ENCODE measurements at places on chromosomes 5 and 9. TPM values are rescaled to one million over a fixed set of nuclear protein-coding genes. Genes with fewer than 3 reads are reported as not detected.

GRCh38 chr9:71920456-71921189 is 9.2 kb downstream of the C9orf85 start:
- no peak for DNase-seq
- H3K4me1 ChIP-seq, result no peaks in the 10 kb centered on the region
- no peaks in the 10 kb centered on the region for H3K36me3 ChIP-seq
- H3K27ac ChIP-seq, result no peak overlapping the region
- H3K4me3 ChIP-seq, result no peak overlapping the region

GRCh38 chr5:14640765-14641164 is 23.8 kb upstream of the OTULIN start:
- DNase-seq, result no peak
- H3K4me1 ChIP-seq, result no peaks in the 10 kb centered on the region
- peaks cover 5% of the 10 kb centered on the region for H3K27me3 ChIP-seq
- no peaks in the 10 kb centered on the region for H3K36me3 ChIP-seq

DNA sequence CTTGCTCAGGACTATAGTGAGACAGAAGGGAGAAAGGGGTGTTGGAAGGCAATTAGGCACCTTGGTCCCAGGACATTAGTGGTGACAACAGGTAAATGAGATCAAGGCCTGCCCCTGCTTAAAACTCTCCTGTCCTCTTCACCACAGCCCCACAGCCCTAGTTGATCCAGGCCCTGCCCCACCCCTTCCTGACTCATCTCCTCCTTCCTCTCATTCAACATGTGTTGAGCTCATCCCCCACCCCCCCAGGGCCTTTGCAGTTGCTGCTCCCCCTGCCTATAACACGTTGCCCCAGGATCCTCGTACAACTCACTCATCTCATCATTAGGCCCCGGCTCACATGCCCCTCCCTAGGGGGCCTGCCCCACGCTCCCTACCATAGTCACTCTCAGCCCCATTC is 66.8 kb downstream of the TSPAN17 start:
- H3K27me3 ChIP-seq, result peaks cover 91% of the 10 kb centered on the region
- no peak for DNase-seq
- H3K4me3 ChIP-seq, result no peak overlapping the region
- H3K27ac ChIP-seq, result no peak overlapping the region

DNA sequence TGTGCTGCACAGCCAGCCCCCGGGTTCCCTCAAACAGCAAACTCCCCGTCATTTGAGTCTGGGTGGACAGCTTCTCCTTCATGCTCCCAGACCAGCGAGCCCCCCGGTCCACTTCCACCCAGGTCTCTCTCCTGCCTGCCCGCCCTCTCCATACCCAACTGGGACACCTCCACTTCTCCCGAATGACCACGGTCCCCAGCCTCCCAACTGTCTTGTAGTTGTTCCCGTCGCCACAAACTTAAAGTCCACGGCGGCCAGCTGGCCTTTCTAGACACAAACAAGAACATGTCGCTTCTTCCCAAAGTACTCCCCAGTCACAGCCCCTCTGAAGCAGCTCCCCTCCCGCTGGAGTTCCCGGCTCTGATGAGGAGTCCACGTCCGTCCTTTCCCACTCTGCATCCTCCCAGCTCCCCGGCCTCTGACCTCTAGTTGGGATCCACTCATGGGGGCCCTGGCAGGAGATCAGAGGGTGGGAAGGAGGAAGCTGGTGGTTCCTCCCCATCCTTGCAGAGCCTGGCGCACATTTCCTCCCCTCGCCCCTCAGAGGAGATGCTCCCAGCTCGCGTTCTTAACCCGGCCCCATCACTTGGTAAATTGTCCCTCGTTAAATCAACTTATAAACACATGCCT is 24.1 kb upstream of the PPP1R26 start:
- no peak overlapping the region for H3K4me3 ChIP-seq
- no peaks in the 10 kb centered on the region for H3K27me3 ChIP-seq
- H3K4me1 ChIP-seq, result no peaks in the 10 kb centered on the region

- H3K36me3 ChIP-seq, result no peaks in the 10 kb centered on the region
- DNase-seq, result no peak
- no peaks in the 10 kb centered on the region for H3K4me1 ChIP-seq
- H3K4me3 ChIP-seq, result no peak overlapping the region
- H3K27me3 ChIP-seq, result no peaks in the 10 kb centered on the region
Measured at GRCh38 chr5:96957254-96958049, 21.6 kb downstream of the LNPEP start.

DNA sequence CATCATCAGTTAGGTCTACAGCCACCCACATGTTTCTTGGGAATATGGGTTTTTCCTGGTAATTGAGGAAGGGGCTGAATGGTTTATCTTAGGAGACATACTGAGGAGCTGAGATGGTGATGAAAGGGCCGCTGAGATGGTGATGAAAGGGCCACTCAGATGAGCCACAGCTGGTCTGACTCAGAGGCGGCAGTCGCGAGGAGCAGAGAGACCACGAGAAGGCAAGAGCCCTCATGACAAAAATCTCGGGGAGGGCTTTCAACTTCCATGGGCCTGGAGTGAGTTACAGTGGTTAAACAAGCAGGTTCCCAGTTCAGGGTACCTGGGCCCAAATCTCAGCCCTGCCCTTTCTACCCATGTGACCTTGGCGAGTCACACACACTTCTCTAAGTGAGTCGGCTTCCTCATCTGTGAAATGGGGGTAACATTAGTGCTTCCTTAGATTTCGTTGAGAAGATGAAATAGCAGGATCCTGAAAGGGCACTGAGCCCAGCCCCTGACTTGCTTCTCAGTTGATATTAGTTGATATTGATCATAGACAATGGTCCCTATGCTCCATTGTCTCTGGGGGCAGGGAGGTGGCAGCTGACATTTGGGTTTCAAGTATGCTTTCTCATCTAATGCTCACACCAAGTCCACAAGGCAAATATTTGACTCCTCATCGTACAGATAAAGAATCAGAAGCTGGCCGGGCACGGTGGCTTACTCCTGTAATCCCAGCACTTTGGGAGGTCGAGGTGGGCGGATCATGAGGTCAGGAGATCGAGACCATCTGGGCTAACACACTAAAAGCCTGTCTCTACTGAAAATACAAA is 169.5 kb downstream of the RGS3 start:
- H3K4me1 ChIP-seq, result peaks cover 36% of the 10 kb centered on the region
- no peak overlapping the region for H3K4me3 ChIP-seq
- no peak overlapping the region for H3K27ac ChIP-seq
- no peaks in the 10 kb centered on the region for H3K36me3 ChIP-seq

GRCh38 chr5:4294878-4295277 is 699.2 kb downstream of the IRX1 start:
- no peak for DNase-seq
- H3K4me1 ChIP-seq, result no peaks in the 10 kb centered on the region
- no peaks in the 10 kb centered on the region for H3K27me3 ChIP-seq
- H3K36me3 ChIP-seq, result no peaks in the 10 kb centered on the region
- H3K27ac ChIP-seq, result no peak overlapping the region

DNA sequence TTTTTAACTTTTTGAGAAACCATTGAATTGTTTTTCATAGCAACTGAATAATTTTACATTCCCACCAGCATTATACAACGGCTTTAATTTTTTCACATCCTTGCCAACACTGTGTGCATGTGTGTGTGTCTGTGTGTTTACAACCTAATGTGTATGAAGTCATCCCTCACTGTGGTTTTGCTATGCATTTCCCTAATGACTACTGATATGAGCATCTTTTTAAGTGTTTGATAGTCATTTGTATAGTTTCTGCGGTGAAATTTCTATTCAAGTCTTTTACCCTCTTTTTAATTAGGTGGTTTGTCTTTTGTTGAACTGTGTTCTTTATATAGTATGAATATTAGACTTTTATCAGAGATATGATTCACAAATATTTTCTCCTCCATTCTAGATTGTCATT is 263.1 kb upstream of the COX7C start:
- H3K27ac ChIP-seq, result no peak overlapping the region
- H3K4me3 ChIP-seq, result no peak overlapping the region
- no peaks in the 10 kb centered on the region for H3K27me3 ChIP-seq
- no peaks in the 10 kb centered on the region for H3K4me1 ChIP-seq

DNA sequence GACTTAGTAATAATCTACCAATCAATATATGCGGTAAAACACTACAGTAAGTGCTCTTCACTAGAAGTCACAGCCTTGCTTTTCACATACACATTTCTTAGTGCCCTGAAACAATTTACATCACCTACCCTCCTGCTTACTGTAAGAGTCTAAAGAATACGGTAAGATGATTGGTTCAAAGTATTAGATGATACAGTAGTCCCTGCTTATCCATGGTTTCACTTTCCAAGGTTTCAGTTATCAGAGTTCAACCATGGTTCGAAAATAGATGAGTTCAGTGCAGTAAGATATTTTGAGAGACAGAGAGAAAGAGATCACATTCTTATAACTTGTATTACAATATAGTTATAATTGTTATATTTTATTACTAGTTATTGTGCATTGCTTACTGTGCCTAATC is 83.0 kb downstream of the CPLANE1 start:
- peaks cover 37% of the 10 kb centered on the region for H3K36me3 ChIP-seq
- no peak overlapping the region for H3K27ac ChIP-seq
- H3K4me3 ChIP-seq, result no peak overlapping the region
- no peaks in the 10 kb centered on the region for H3K27me3 ChIP-seq
- H3K4me1 ChIP-seq, result no peaks in the 10 kb centered on the region
- DNase-seq, result no peak

GRCh38 chr9:15278091-15278687 is 28.8 kb downstream of the TTC39B start:
- H3K27me3 ChIP-seq, result no peaks in the 10 kb centered on the region
- H3K36me3 ChIP-seq, result no peaks in the 10 kb centered on the region
- H3K4me3 ChIP-seq, result no peak overlapping the region
- DNase-seq, result no peak
- H3K4me1 ChIP-seq, result no peaks in the 10 kb centered on the region

GRCh38 chr5:157076558-157076957 is 17.6 kb upstream of the HAVCR1 start:
- no peaks in the 10 kb centered on the region for H3K4me1 ChIP-seq
- H3K4me3 ChIP-seq, result no peak overlapping the region
- H3K27ac ChIP-seq, result no peak overlapping the region
- no peak for DNase-seq

GRCh38 chr9:126502417-126503332 is 111.1 kb upstream of the LMX1B start:
- no peaks in the 10 kb centered on the region for H3K27me3 ChIP-seq
- H3K27ac ChIP-seq, result no peak overlapping the region
- no peak overlapping the region for H3K4me3 ChIP-seq
- H3K4me1 ChIP-seq, result peaks cover 13% of the 10 kb centered on the region
- peaks cover 3% of the 10 kb centered on the region for H3K36me3 ChIP-seq
- DNase-seq, result no peak

GRCh38 chr5:76607353-76607871 is 15.8 kb downstream of the F2RL2 start:
- H3K4me3 ChIP-seq, result peak overlapping the region; percentile 10
- H3K27me3 ChIP-seq, result no peaks in the 10 kb centered on the region
- H3K27ac ChIP-seq, result peak overlapping the region; percentile 31
- H3K36me3 ChIP-seq, result no peaks in the 10 kb centered on the region

GRCh38 chr5:159047086-159047485 is 52.6 kb downstream of the EBF1 start:
- H3K27ac ChIP-seq, result no peak overlapping the region
- H3K36me3 ChIP-seq, result no peaks in the 10 kb centered on the region
- no peak overlapping the region for H3K4me3 ChIP-seq
- H3K4me1 ChIP-seq, result peaks cover 38% of the 10 kb centered on the region
- DNase-seq, result no peak

GRCh38 chr5:124708086-124708485 is 38.4 kb downstream of the ZNF608 start:
- DNase-seq, result no peak
- H3K4me1 ChIP-seq, result peaks cover 10% of the 10 kb centered on the region

DNA sequence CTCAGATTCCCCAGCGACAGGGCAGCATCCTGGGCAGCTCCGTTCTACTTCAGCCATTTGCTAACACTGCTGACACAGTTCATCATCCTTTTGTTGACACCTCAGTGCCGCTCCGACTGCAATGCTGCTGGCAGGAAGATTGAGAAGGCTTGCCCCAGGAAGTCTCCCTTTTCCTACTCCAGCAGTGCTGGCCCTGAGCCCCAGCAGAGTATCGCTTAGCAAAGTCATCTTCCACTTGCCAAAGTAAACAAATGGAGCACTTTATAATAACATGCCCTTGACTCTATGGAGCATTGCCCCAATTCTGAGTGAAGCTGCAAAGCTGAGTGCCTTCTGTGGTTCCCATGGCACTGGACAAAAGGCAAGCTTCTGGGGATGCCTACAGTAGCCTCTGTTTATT is 32.2 kb downstream of the PRLR start:
- no peaks in the 10 kb centered on the region for H3K36me3 ChIP-seq
- no peak overlapping the region for H3K4me3 ChIP-seq
- H3K27me3 ChIP-seq, result no peaks in the 10 kb centered on the region

- DNase-seq, result peak; percentile 38
- peak overlapping the region; percentile 17 for H3K27ac ChIP-seq
- no peaks in the 10 kb centered on the region for H3K36me3 ChIP-seq
- peaks cover 10% of the 10 kb centered on the region for H3K4me1 ChIP-seq
- no peaks in the 10 kb centered on the region for H3K27me3 ChIP-seq
- no peak overlapping the region for H3K4me3 ChIP-seq
Measured at GRCh38 chr5:81268521-81269196, 32.7 kb upstream of the ZCCHC9 start.

DNA sequence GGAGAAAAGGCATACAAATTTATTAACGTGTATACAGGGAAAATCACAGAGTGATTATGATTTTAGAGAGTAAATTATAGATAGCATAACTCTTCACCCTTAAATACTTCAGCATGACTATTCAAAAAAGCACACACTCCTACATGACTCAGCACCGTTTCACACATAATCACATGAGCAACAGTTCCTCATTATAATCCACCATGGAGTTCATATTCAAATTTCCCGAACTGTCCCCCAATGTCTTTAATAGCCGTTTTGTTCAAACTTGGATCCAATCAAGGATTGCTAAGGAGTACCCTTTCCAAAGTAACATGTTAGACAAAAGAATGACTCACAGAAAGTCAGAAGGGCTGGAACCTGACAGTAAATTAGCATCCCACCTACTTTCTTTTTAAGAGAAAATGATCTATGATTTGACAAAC is 32.1 kb downstream of the RAPGEF1 start:
- no peaks in the 10 kb centered on the region for H3K36me3 ChIP-seq
- peaks cover 34% of the 10 kb centered on the region for H3K4me1 ChIP-seq
- DNase-seq, result peak; percentile 52
- H3K27ac ChIP-seq, result peak overlapping the region; percentile 47

Gene OTULINL
- total RNA-seq, result 0.58 TPM

Gene TRIM7
- total RNA-seq, result 28.0 TPM

Gene TNFSF15
- not detected for total RNA-seq

Gene FRMPD1
- total RNA-seq, result not detected

Gene CORO2A
- total RNA-seq, result 0.16 TPM

Gene FOXD4
- total RNA-seq, result 0.24 TPM

Gene RETREG1
- total RNA-seq, result 1.7 TPM

Gene PAEP
- total RNA-seq, result not detected

Gene PRR16
- total RNA-seq, result 16.0 TPM

Gene RMI1
- 6.6 TPM for total RNA-seq
